ENCODE measurements at places on chromosomes 1 and 21. TPM values are rescaled to one million over a fixed set of nuclear protein-coding genes. Genes with fewer than 3 reads are reported as not detected.
A peak's percentile ranks its signal among the peaks of the same experiment; 100 is the strongest.

DNA sequence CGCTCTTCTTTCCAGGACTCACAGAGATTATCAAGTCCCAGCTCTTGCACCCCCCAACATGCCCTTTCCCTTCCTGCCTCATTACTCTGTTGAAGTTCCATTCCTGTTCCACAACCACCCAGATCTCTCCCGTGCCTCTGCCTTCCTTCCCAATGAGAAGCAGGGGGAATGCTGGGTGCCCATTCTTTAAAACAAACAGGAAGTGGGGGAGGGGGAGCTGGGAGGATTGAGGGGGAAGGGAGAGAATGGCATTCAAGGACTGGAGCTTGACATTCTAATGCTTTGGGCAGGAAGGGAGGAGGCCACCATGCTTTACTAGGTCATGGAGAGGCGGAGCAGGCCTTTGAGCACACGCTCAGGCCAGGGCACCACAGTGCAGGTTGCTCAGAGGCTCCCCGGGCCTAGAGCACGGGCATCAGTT lies 150.3 kb upstream of the IRF2BP2 start:
- DNase-seq, result no peak

GRCh38 chr1:232629250-232630046 lies 485 bp downstream of the SIPA1L2 start:
- DNase-seq, result peak; percentile 50

DNA sequence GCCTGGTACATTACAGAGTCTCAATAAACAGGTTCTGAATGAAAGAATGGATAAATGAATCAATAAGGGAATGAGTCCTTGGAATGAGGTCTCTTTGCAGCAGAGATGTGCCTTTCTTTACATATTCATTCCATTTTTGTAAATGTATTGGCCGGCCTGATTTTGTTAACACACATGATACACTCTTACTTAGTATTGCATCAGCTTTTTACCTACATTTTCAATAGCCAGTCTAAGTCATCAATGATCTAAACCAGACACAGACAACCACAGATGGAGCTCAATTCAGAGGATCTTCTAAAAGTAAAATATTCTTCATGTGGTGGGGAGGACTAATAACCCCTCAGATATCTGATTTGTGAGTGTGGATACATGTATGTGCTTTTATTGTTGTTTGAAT lies 653.1 kb downstream of the LMO4 start:
- no peak for DNase-seq

DNA sequence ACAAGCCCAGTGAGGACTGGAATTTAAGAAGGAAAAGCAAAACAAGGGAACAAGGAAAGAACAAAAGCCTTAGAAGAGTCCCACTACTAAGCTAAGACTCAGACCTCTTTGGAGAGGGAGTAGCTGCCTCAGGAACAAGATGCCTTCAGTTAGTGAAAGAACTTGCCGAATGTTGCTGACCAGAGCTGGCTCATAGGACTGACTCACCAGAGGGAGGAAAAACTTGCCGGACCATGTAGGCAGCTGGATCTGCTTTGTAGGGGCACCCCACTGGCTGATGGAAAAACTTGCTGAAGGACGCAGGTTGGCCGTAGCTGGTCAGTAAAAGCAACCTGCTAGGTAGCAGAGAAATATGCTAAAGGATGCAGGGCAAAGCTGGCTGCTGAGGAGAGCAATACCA lies 15.3 kb upstream of the ZSWIM5 start:
- DNase-seq, result peak; percentile 13

- peak; percentile 38 for DNase-seq
Measured at GRCh38 chr1:57489358-57490036, 65.6 kb upstream of the DAB1 start.

DNA sequence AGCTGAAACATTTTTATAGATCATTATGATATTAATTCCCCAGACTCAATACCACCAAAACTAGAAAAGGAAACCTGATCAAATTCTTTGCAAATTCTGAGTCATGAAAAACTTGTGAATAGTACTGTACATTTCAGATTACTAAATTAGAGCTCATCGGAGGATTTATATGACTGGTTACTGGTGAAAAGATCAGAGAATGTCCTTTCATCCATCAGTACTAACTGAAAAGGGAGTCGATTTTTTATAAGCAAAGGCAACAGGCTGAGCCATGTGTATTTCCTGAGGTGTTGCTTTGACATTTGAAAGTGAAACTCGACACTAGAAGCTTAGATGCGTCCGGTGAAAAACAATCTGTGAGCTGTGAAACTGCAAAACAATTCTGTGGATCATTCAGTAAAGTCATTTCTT lies 155.7 kb downstream of the TNFSF18 start:
- no peak for DNase-seq

DNA sequence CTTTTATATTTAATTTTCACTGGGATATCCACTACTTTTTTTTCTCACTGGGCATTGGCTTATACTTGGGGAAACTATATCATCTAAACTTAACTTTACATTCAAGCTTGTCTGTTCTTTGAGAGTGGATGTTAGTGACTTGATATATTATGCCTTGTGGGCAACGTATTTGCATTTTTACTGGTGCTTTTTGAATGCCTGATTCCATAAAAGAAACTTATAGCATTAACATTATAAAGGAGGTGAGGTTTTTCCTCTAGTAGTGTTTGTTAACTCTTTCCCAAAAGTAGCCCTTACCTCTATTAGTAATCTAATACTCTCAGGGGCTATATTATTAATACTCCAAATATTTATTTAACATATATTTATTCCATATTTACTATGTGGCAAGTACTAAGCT lies 416.5 kb downstream of the PLA2G4A start:
- no peak for DNase-seq

DNA sequence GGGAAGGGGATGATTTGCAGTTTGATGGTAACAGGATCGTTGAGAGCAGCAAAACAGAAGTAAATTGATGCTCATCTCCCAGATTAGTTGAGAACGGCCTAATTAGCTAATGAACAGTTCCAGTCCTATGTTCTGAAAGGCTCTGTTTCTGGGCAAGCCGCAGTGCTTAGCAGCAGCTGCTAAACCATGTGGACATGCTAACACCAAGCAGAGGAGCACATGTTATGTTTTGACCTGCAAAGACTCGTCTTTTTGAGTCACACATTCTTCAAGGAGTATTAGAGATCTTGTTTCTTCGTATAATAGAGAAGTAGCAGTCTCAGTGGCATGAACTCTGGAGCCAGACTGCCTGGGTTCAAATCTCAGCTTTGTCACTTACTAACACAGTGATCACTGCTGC lies 58.1 kb downstream of the CACNA1E start:
- DNase-seq, result peak; percentile 37

- DNase-seq, result no peak
Measured at GRCh38 chr1:41580520-41581172, 96.2 kb upstream of the EDN2 start.

DNA sequence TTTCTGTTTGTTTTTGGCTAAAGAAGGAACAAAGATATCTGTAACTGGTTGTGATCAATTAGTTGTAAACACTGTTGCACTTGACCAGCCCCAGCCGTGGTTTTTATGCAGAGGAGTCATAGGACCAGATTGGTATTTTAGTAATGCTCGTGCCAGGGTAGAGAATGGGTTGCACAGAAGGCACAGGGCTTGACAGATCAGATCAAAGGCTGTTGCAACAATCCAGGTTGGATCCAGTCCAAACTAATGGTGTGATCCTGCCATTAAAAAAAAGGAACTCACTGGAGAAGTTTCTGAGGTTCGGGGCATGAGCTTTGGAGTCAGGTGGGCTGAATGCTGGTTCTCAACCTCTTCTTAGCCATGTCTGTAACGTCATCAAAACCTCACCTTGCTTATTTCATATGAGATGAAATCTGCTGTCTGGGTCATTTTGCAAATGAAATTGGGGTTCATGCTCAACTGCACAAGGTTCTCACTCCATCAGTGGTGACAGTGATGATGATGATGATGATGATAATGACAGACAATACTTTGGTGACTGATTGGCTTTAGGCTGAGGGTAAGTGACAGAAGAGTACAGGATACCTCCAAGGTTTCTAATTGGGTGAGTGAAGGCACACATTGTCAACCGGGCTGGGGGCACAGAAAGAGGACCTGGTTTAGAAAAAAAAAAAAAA lies 43.1 kb downstream of the ZNF281 start:
- DNase-seq, result peak; percentile 77

DNA sequence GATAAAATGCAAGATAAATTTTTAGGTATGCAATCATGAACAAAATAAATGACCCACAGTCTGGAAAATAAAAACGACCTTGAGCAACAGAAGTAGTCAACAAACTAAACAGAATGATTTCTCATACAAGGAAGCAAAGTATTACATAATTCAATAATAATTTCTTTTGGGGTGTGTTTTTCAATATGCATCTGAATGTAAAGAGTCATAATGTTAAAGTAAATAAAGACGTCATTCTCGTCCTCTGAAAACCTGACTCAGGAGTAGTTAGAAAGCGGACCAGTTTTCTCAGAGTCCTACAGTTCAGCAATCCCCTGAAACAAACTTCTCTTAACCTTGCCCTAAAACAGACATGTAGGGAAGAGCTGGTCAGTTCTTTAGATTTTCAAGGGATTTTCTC lies 18.6 kb downstream of the CDC42BPA start:
- DNase-seq, result peak; percentile 71

DNA sequence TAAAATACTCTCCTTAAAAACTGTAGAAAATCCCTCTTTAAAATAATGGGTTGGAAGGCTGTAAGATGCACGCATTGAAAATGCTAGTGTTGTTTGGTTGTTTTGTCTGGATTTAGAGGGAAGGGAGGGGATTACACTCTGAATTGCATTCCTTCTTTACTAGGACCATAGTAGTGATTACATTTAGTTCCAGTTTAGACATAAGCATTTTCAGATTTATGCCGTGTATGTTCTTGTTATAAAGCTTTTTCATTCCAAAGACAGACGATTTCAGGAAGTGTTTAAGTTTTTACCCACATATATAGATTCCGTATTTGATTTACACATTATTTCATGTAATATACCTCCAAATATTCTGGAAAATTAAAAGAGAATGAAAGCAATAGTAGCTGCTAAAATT lies 538.4 kb downstream of the PTPRC start:
- DNase-seq, result no peak

DNA sequence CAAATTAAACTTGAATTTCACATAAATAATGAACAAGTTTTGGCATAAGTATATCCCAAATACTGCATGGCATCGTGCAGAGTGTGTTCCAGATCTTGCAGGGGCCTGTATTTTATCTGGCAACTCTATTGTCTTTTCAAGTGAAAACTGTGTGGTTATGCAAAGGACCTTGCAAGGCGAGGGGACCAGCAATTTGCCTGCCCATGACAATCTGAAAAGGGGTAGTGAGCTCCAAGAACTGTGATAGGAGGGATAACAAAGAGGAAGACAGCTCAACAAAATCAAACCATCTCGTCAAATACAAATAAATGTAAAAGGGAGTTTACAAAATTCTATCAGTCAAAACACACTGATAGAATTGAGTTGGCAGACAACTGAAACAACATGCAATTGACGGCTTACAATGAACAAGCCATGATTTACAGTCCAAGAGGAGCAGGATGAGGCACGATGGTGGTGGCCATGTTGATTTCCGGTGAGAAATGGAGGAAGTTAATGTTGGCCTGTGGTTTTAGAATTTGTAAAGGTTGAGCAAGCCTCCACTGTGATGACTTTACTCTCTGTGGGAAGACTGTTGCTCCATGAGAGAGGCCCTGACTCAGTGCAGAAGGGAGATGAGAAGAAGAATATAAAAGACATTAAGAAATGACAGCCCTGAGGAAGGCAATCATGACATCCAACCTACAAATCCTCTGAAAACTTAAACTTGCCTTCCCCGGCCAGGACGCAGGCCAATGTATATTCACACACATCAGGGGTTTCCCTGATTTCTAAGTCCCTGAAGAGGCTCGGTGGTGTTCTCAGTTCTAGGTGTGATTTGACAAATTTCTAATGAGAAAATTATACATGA lies 132.2 kb downstream of the ADSS2 start:
- DNase-seq, result peak; percentile 91

DNA sequence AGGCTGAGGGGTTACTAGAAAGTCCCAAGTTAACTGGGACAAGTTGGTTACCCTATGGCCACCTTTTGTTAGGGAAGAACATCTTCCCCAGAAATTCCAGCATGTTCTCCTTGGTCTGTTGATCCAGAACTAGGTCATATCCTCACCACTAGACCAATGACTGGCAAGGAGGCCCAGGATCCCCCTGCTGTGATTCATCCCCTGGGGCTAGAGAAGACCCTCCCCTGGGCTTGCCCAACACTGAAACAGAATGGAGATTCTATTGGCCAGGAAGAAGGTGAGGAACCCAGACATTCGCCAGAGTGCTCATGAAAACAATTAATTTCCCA lies 90.1 kb upstream of the SIM2 start:
- no peak for DNase-seq

EPHA2 gene
- 248 TPM for total RNA-seq

S100A1 gene
- total RNA-seq, result 0.74 TPM

CD5L gene
- total RNA-seq, result not detected

TEX38 gene
- not detected for total RNA-seq

OR2G6 gene
- total RNA-seq, result not detected

MYOM3 gene
- total RNA-seq, result 0.05 TPM

RGS7 gene
- total RNA-seq, result 0.61 TPM

DAP3 gene
- total RNA-seq, result 226 TPM
